Camera-type eye (tissue), 1 donor: ENCODE measurements at places on chromosomes 7 and 10. TPM values are rescaled to one million over a fixed set of nuclear protein-coding genes. Genes with fewer than 3 reads are reported as not detected.

LIPJ gene
- total RNA-seq, result 0.22 TPM

ACTL6B gene
- total RNA-seq, result 14.7 TPM

GNA12 gene
- 35.2 TPM for total RNA-seq

HOXA13 gene
- 0.11 TPM for total RNA-seq

IFRD1 gene
- total RNA-seq, result 68.0 TPM

PRSS2 gene
- total RNA-seq, result not detected

CALCR gene
- total RNA-seq, result 0.38 TPM

HOXA7 gene
- total RNA-seq, result not detected

HTR5A gene
- 0.22 TPM for total RNA-seq

LRRC18 gene
- not detected for total RNA-seq

C10orf105 gene
- 0.11 TPM for total RNA-seq

TMEM273 gene
- total RNA-seq, result 11.9 TPM

ZNF117 gene
- 52.7 TPM for total RNA-seq

DDC gene
- total RNA-seq, result 4.3 TPM

CYP2C19 gene
- total RNA-seq, result not detected

FRMD4A gene
- 103 TPM for total RNA-seq

TRIM56 gene
- 13.4 TPM for total RNA-seq

RNF32 gene
- 10.7 TPM for total RNA-seq

OR2A5 gene
- total RNA-seq, result not detected

ENO4 gene
- 1.4 TPM for total RNA-seq

AKR1C1 gene
- total RNA-seq, result 10.5 TPM
